ENCODE measurements at places on chromosomes 5 and 9.
A peak's percentile ranks its signal among the peaks of the same experiment; 100 is the strongest.

DNA sequence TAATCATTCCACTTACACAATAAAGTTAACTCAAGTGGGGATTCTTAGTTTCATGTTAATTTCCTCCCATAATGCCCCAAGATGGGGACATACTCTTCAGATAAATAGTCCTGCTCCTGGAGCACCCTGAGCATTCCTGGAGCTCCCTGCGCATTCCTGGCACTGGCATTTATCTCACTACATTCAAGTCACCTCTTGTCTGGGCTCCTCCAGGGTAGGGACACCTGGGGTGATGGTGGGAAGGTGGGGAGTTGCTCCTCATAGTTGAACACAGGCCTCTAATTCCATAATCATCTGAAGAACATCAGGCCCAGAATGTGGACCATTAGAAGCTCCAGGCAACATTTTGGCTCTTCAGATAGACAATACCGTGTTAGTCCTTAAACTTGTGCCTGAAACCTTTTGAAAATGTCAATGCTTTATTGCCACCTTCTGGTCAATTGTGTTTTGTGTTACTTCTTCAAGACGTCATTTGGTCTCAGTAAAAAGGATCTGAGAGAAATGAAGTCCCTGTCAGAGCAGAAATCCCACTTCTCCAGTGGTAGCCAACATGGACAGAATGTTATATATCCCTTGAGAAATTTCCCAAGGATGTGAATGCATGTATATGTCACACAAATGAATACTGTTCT, 14.2 kb upstream of the AGGF1 start:
- peaks cover 9% of the 10 kb centered on the region for H3K4me1 ChIP-seq
- H3K27me3 ChIP-seq: peaks cover 17% of the 10 kb centered on the region
- DNase-seq: no peak
- H3K27ac ChIP-seq: no peak overlapping the region
- H3K4me3 ChIP-seq: no peak overlapping the region

DNA sequence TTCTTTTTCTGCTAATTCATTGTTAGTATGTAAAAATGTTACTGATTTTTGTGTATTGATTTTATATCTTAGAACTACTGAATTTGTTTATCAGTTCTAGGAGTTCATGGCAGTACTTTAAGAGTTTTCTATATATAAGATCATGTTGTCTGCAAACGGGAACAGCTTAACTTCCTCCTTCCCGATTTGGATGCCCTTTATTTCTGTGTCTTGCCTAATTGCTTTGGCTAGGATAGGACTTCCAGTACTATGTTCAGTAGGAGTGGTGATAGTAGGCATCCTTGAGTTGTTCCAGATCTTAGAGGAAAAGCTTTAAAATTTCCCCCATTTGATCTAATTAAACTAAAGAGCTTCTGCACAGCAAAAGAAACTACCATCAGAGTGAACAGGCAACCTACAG, 20.1 kb downstream of the RCL1 start:
- no peak for DNase-seq
- H3K27me3 ChIP-seq: no peaks in the 10 kb centered on the region
- no peak overlapping the region for H3K4me3 ChIP-seq
- peak overlapping the region; percentile 33 for H3K27ac ChIP-seq
- peaks cover 54% of the 10 kb centered on the region for H3K4me1 ChIP-seq
- peaks cover 12% of the 10 kb centered on the region for H3K36me3 ChIP-seq

DNA sequence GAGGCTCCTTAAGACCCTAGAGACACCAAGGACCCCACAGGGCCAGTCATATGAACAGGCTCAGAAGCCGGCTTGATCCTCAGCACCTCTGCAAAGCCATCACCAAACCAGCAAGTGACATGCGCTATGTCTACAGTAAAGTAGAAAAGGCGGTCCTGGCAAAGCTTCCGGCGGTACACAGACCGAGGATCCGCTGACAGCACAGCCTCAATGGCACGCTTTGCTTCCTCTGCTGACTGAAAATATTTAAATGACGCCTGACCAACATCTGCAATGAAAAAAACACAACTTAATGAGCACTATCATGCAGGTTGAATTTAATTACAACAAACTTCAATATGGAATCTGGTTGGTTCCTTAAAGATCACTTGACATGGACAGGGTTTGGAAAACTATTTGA, 17.6 kb downstream of the TRMO start:
- DNase-seq: peak; percentile 64
- H3K4me3 ChIP-seq: peak overlapping the region; percentile 98
- no peaks in the 10 kb centered on the region for H3K27me3 ChIP-seq
- H3K4me1 ChIP-seq: peaks cover 89% of the 10 kb centered on the region
- H3K36me3 ChIP-seq: peaks cover 9% of the 10 kb centered on the region
- H3K27ac ChIP-seq: peak overlapping the region; percentile 96

DNA sequence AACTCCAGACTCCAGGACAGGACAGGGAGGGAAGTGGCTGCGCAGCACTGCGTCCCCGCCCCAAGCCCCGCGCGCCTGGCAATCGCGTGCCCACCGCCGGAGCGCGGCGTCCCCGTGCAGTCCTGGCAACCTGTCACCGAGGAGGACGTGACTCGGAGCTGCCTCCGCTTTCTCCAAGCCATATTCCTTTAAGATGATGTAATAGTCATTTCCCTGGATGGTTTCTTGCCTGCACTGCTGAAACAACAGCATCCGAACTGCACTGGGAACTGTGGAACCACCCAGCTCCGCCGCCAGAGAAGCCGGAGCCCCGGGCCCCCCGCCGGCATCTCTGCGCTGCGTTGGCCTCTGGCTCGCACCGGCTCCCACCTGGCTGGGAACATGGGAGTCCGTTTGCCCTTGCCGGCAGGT, 34.5 kb downstream of the KCTD16 start:
- H3K27ac ChIP-seq: no peak overlapping the region
- H3K36me3 ChIP-seq: no peaks in the 10 kb centered on the region
- peaks cover 24% of the 10 kb centered on the region for H3K4me1 ChIP-seq

GRCh38 chr9:78839252-78839651, 542.3 kb downstream of the PSAT1 start:
- H3K27me3 ChIP-seq: no peaks in the 10 kb centered on the region
- H3K4me1 ChIP-seq: no peaks in the 10 kb centered on the region
- no peak for DNase-seq
- no peaks in the 10 kb centered on the region for H3K36me3 ChIP-seq
- no peak overlapping the region for H3K27ac ChIP-seq
- H3K4me3 ChIP-seq: no peak overlapping the region

GRCh38 chr5:14342306-14342705, 199.2 kb downstream of the TRIO start:
- no peaks in the 10 kb centered on the region for H3K27me3 ChIP-seq
- H3K4me1 ChIP-seq: no peaks in the 10 kb centered on the region
- H3K27ac ChIP-seq: no peak overlapping the region
- no peak for DNase-seq

GRCh38 chr5:35303152-35303551, 72.9 kb upstream of the PRLR start:
- H3K4me1 ChIP-seq: no peaks in the 10 kb centered on the region
- H3K27ac ChIP-seq: no peak overlapping the region
- H3K4me3 ChIP-seq: no peak overlapping the region
- DNase-seq: no peak
- peaks cover 36% of the 10 kb centered on the region for H3K27me3 ChIP-seq

- DNase-seq: no peak
- no peak overlapping the region for H3K4me3 ChIP-seq
- H3K27ac ChIP-seq: no peak overlapping the region
- no peaks in the 10 kb centered on the region for H3K27me3 ChIP-seq
- peaks cover 3% of the 10 kb centered on the region for H3K36me3 ChIP-seq
- H3K4me1 ChIP-seq: no peaks in the 10 kb centered on the region
These were observed 89.4 kb downstream of the OTULIN start for GRCh38 chr5:14753947-14754346.

DNA sequence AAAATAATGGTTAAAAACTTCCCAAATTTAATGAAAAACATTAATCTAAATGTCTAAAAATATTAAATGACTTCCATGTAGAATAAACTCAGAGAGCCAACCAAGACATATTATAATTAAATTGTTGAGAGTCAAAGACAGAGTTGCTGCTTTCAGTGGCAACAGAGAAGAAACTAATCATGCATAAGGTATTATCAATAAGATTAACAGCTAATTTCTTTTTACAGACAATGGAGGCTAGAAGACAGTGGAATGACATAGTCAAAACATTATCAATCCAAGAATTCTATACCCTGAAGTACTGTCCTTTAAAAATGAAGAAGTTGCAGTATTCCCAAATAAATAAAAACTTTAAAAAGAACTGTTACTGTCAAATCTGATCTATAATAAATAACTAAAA, 268.7 kb downstream of the IRX2 start:
- DNase-seq: no peak
- no peaks in the 10 kb centered on the region for H3K36me3 ChIP-seq
- H3K27me3 ChIP-seq: no peaks in the 10 kb centered on the region
- H3K4me1 ChIP-seq: no peaks in the 10 kb centered on the region

- no peak overlapping the region for H3K27ac ChIP-seq
- peak overlapping the region; percentile 81 for H3K4me3 ChIP-seq
- H3K4me1 ChIP-seq: peaks cover 22% of the 10 kb centered on the region
These were observed 2.5 kb downstream of the TLE1 start for GRCh38 chr9:81686614-81687520.

DNA sequence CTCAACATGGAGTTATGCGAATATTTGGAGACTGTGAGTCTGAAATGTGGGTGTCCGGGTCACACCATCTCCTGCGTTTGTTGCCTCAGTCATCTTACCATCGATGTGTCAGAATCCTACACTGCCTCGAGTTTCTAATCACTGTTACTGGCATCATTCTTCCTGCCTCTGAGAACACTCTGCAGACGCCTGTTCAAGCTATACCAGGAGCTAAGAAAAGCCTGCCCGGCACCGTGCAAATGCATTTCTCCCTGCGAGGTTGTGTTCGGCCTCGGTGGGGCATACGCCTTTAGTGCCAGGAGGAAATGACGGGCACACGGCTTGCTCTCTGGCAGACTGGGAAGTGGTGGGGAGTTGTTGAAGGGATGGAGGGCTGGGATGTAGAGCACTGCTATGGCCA, 31.2 kb upstream of the SLC25A51 start:
- peaks cover 1% of the 10 kb centered on the region for H3K36me3 ChIP-seq
- no peak overlapping the region for H3K4me3 ChIP-seq
- no peaks in the 10 kb centered on the region for H3K27me3 ChIP-seq
- H3K27ac ChIP-seq: no peak overlapping the region
- no peaks in the 10 kb centered on the region for H3K4me1 ChIP-seq

DNA sequence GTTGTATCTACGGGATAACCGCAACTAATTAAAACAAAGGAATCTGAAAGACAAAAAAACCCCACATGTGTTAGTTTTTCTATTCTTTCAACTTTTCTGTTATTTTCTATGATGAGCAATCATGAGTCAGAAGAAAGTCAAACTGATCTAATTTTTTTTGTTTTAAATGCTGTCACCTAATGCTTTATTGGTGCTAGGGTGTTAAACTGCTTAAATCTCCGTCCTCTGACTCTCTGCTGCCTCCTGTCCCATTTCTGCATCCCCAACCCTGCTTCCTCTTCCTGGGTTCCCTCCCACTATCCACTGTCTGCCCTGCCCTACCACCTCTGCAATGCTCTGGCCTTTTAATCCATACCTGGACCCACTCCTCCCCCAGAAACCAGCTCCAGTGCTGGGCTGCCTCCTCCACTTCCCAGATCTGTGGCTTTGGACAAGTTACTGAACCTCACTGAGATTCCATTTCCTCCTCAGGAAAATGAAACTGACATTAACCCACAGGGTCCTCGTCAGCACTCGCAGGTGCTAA, 15.7 kb downstream of the PTPN3 start:
- DNase-seq: no peak
- H3K27ac ChIP-seq: no peak overlapping the region
- no peak overlapping the region for H3K4me3 ChIP-seq
- peaks cover 61% of the 10 kb centered on the region for H3K27me3 ChIP-seq

DNA sequence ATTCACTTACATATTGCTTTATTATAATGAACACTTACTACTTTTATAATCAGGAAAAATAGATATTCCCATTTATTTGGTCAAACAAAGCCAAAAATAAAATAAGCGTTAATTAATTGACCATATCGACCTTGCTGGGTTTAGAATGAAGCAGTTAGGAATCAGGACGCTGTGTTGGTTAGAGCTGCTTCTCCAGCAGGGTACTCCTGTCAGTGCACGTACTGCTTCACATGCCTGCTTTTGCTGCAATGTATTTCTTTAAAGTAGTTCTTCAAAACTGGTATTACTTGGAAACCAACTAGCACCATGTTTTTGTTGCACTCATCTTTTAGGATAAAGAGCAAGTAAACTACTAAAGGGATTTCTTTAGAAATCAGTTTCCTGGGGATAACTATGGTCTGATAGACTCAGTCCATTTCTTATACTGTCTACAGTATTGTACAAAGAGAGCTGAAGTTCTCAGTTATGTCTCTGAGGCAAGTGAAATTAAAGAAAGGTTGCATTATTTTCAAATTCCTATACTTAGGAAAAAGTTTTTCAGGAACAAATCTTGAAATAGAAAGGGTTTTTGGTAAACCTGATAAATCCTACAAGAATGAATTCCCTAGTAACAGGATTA, 6.8 kb upstream of the TRMO start:
- H3K4me1 ChIP-seq: peaks cover 45% of the 10 kb centered on the region
- no peak for DNase-seq
- no peaks in the 10 kb centered on the region for H3K36me3 ChIP-seq
- H3K4me3 ChIP-seq: peak overlapping the region; percentile 67

GRCh38 chr5:180689775-180690174, 40.4 kb upstream of the FLT4 start:
- no peak for DNase-seq
- H3K4me1 ChIP-seq: peaks cover 52% of the 10 kb centered on the region
- H3K36me3 ChIP-seq: no peaks in the 10 kb centered on the region
- peak overlapping the region; percentile 66 for H3K27ac ChIP-seq

DNA sequence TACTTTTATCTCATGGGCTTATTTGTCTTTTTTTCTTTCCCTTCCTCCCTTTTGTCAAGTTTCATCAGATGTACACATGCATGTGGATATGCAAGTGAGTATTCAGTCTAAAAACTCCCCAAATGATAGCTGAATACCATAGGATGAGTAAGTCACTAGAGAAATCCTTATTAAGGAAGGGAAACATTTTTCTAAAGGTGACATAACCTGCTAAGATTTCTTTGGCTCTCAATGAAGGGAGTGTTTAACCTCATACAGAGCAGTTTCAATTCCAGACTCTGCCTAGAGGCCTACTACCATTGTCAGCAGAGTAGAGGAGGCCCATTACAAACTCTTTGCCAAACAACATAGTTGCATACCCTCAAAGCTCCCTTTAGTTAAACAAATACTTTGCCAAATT, 192.4 kb downstream of the ARHGEF28 start:
- H3K36me3 ChIP-seq: no peaks in the 10 kb centered on the region

GRCh38 chr9:19985081-19985480, 196.2 kb upstream of the SLC24A2 start:
- no peaks in the 10 kb centered on the region for H3K36me3 ChIP-seq
- DNase-seq: no peak
- H3K4me1 ChIP-seq: no peaks in the 10 kb centered on the region
- H3K27ac ChIP-seq: no peak overlapping the region
- no peaks in the 10 kb centered on the region for H3K27me3 ChIP-seq

- H3K4me3 ChIP-seq: peak within 1 kb of the TSS; percentile 83
- no peak within 1 kb of the TSS for H3K27ac ChIP-seq
- DNase-seq: peak; percentile 70
- no peaks in the 10 kb centered on the region for H3K27me3 ChIP-seq
- no peaks in the 10 kb centered on the region for H3K4me1 ChIP-seq
These were observed at the start of gene UAP1L1 for GRCh38 chr9:137077010-137077747. UAP1L1 (plus strand) TSS chr9:137077517; CDS start chr9:137077533, 16 bp downstream.

Measured in activated T-cell treated with anti-CD3 and anti-CD28 coated beads, Interleukin-2, amount 50 U/mL, for 72 hours (primary cell).